ENCODE measurements at places on chromosomes 3 and 15.
A peak's percentile ranks its signal among the peaks of the same experiment; 100 is the strongest.

DNA sequence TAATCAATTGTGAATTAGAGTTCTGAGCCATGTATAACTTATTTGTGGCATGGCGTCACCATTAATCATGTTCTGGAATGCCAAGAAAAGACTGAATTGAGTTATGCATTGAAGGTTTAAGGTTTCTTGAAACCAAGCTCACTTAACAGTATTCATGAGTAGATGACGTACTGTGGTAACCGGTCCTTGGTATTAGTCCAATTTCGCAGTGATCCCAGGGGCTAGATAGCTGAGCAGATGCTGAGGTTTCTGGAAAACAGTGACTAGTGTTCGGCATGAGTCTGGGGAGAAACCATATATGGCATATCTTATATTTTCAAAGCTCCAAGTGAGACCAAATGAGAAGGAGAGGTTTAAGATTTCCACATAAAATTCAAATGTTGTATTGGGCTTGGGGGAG, 218.3 kb upstream of the LYSMD4 start:
- no peak for DNase-seq

GRCh38 chr3:30292192-30292893, 314.1 kb upstream of the TGFBR2 start:
- no peak for DNase-seq

DNA sequence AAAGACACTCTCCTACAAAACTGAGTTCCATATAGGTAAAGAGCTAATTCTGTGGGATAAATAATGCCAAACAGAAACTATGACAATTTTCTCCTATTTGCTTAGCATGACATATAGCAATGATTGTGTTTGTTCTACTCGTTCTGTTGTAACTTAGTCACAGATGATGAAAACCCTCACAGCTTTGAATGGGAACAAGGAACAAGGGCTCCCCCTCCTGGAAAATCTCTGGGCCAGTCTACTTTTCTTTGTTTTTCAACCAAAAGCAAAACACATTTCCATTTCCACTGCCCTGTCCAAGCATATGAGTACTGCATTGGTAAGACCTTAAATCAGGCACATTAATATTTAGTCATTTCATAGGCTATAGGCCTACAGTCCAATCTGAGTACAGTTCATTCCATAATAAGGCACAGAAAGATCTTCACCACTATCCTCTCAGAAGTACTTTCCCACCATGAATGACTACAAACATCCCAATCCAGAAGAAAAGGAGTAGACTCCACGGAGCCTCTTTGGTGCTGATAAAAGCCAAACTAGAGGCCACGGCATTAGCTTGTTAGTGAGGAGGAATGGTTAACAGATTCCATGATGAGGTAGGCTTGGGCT, 67.1 kb downstream of the ATP8B4 start:
- DNase-seq, result peak; percentile 64

DNA sequence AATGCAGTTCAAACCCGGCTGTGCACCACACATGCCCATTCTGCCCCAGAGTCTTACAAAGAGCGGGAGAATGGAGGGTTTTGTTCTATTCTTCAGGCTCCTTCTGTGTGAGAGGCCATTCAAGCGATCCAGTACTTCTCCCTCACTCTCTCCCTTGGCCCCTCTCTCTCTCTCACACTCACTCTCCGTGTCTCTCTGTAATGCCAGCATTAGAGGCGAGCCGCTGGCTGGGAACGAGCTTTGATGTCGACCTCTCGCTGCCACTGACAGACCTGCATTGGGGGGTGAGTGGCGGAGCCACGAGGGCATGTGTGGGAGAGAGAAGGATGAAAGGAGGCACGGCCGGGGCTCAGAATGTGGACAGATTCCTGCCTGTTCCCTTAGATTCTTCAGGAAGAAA, 231.7 kb upstream of the ARRDC4 start:
- no peak for DNase-seq

GRCh38 chr15:96330064-96330449, 443 bp upstream of the NR2F2 start:
- no peak for DNase-seq

GRCh38 chr3:41159588-41160189, 39.6 kb upstream of the CTNNB1 start:
- DNase-seq, result no peak

DNA sequence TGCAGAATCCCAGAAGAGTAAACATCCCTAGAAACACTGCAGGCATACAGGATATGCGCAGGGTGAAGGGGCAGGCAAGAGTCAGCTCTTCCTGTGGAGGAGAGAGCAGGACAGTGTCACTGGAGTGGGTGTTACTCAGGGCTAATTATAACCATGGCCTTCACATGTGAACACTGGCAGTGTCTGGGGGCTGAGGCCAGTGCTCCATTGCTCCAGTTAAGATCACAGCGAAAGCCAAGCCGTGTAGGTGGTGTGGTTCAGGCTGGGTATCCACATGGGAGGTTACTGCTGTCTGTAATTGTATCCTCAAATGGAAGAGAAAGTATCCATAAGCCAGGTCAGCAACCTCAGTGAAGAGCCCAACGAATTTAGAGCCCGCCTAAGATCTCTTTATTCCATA, 84.6 kb downstream of the MESD start:
- no peak for DNase-seq

DNA sequence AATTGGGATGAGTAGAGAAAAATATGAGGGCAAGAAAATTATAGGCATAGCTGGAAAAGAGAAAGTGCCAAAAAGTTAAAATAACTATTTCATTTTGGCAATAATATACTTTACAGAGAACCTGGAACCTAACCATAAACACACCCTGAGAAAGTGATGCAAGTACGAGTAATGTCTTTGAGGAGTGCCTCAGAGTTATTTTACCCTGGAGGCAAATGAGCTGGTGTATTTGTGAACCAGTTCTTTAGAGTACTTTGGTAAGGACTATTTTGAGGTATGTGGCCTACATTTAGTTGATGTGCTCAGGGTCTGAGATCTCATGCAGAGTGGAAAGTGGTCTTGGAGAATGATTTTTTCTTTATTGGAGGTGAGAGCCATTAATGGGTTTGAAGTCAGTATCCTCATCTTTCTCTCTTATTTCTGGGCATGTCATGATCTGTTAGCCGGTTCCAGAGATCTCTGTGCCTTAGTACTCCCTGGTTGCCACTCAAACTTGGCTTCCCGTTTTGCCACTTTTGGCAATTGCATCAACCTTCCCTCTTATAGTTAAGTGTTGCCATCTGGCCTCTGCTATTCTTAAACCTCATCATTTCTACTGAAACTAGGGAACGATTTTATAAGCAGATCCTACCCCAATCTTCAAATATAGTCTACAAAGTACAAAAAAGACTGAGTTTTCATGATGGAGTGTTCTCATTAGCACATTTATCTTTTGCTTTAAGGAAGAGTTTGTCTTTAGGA, 145.7 kb downstream of the EPHA6 start:
- no peak for DNase-seq

- DNase-seq, result no peak
Observed at GRCh38 chr3:141933421-141934300, 57.2 kb downstream of the ATP1B3 start.

DNA sequence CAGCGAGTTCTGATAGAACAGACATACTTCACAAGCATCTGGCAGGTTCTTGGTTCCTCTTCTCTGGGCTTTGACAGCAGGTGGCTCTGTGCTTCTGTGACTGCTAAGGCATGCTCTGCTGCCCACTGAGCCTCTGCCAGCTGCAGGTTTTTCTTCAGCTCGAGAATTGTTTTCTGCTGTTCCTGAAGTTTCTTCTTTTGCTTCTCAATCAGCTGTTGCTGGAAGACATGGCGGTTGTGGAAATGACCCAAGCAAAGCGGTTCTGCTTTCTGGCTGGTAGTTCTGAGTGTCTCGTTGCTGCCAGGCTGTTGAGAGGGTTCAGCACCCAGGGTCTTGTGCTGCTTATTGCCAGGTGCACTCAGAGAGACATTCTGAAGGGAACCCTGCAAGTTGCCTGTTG, 50.8 kb downstream of the CCDC191 start:
- no peak for DNase-seq

DNA sequence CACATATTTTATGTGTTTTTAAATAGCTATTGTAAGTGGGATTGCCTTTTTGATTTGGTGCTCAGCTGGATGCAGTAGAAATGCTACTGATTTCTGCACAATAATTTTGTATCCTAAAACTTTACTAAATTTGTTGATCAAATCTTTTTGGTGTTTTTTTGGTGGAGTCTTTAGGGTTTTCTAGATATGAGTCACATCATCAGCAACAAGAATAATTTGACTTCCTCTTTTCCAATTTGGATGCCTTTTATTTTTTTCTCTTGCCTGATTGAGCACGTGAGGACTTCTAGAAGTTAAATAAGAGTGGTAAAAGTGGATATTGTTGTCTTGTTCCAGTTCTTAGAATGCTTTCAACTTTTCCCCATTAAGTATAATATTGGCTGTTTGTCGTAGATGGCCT, 51.3 kb downstream of the TLNRD1 start:
- no peak for DNase-seq

DNA sequence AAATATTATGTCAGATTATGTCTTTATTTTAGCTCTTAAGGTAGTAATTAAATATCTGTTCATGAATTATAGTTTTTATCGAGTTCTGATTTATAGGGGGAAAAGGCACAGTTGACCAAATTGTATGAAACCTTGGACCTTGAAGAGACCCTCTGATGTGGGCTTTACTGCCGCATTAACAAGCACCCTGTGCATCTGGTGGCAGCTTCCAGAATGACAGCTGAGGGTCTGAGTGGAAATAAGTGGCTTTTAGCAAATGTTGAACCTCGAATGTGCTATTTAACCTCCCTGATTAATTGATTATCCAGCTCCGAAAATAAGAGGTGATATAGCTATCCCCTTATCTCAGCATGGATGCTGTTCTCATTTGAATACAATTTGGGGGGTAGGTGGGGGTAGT, 87.0 kb downstream of the TMEM108 start:
- DNase-seq, result no peak

DNA sequence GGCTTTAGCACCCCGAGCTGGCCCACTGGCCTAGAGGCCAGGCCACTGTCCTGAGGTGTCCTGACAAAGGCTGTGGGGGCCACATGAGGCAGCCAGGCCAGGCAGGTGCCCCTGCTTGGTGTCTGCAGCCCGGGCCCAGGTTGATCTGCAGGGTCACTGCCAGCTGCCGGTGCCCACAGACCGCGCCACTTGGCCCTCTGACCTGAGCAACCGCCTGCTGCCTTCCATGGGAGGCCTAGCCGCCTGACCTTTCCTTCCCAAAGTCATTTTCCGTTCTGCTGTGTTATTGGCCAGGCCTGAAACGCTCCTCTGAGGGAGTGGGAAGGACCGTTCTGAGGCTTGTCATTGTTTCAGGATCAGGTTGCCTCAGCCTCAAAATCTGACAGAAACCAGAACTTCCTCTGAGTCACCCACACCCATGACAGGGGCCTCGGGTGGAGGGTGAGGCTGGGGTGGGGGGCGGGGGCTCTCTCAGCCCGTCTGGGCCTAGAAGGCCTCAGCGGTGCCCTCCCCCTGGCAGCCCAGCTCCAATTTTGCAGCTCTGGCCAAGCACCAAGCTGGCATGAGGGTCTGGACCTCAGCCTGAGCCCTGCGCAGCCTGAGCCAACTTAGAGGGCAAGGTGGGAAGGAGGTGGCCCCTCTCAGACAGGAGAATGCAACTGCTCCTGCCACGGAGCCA, 140.7 kb upstream of the MEF2A start:
- DNase-seq, result peak; percentile 80

GRCh38 chr3:128372281-128372680, 94.4 kb downstream of the DNAJB8 start:
- no peak for DNase-seq

GRCh38 chr3:110149763-110150162, 812.4 kb upstream of the DPPA4 start:
- DNase-seq, result no peak

- DNase-seq, result no peak
Observed at GRCh38 chr3:77102951-77103769, 63.3 kb downstream of the ROBO2 start.

DNA sequence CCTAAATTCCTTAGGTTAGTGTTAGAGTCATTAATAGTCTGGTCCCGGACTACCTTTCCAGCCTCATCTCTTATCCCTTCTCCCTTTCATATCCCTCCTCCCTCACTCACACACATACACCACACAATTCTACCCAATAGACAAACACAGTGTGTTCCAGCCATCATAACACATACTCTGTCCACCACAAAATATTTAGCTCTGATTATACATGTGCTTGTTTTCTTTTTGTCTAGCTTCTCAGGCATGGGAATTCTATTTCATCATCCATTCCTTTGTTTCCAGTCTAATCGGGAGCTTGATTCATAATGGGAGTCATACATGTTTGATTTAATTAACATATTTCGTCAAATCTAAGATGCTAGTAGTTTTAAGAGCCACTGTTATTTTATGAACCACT, 161.8 kb upstream of the BFSP2 start:
- DNase-seq, result no peak

- no peak for DNase-seq
Observed at GRCh38 chr3:13764161-13764560, 115.7 kb downstream of the WNT7A start.

- no peak for DNase-seq
Observed at GRCh38 chr3:124600765-124601164, 129.5 kb upstream of the UMPS start.

GRCh38 chr3:40642812-40643211, 118.1 kb downstream of the ZNF621 start:
- DNase-seq, result no peak

DNA sequence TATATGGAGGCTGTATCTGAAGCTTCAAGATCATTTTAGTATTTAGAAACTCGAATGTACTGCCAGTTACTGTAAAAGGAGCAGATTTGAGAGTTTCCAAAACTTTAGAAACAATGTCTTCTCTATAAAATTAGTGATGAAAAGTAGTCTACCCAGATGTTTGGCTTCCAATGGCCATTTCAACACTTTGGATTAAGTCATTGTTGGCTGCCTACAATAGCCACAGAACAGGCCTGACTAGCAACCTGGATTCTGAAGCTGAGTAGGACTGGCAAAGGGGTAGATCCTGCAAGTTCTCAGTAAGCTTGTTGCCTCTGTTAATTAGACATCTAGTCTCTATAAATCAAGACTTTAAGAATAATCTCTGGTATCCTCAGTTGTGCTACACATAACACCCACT, 239.0 kb upstream of the KCNMB2 start:
- peak; percentile 60 for DNase-seq

- no peak for DNase-seq
Observed at GRCh38 chr15:55694652-55695150, 48.3 kb downstream of the PRTG start.

GRCh38 chr3:179175358-179175757, 27.2 kb downstream of the PIK3CA start:
- DNase-seq, result peak; percentile 26

GRCh38 chr3:129824926-129825541, 68.5 kb downstream of the TMCC1 start:
- peak; percentile 61 for DNase-seq

DNA sequence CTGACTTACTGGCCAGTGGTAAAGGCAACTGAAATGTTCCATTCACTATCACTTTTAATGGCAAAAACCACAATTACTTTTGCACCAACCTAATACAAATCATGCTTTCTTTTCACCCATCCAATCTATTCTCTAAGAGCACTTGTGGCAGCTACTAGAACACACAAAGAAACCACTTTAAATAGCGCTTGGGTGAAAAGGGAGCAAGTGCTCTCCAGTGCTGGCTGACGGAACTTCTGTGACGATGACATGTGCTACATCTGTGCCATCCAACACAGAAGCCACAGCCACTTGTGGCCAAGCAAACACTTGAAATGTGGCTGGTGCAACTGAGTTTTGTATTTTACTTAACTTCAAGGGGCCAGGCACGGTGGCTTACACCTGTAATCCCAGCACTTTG, 18.9 kb downstream of the SH3BP5 start:
- no peak for DNase-seq

- DNase-seq, result no peak
Observed at GRCh38 chr15:93274257-93274656, 185.2 kb upstream of the RGMA start.

- DNase-seq, result peak; percentile 36
Observed at GRCh38 chr3:21835264-21835663, 84.3 kb upstream of the ZNF385D start.

- no peak for DNase-seq
Observed at GRCh38 chr15:30905821-30906220, 2.1 kb downstream of the FAN1 start.

Data from GM03348 (cell line).